ENCODE measurements at places on chromosomes 7 and 10.
A peak's percentile ranks its signal among the peaks of the same experiment; 100 is the strongest.

DNA sequence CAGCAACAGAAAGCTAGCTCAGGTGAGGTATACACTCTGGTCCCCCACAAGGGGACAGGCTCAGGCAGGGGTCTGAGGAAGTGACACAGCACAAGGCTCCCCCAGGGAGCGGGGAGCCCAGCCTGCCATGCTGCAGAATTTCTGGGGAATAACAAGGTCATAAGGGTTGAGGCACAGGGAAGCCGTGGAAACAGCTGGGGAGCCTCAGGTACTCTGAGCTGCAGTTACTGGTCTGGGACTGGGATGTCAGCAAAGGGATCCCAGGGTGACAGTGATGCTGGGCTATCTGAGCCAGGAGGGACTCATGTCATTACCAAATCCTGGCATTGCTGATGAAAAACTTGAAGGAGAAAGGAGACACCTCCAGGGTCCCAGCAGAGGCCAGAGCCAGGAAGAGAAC, 64.4 kb upstream of the NANOS1 start:
- no peak for DNase-seq

- no peak for DNase-seq
Measured at GRCh38 chr7:157684157-157684908, 347.5 kb downstream of the DNAJB6 start.

GRCh38 chr10:43865265-43866135, 216.8 kb upstream of the ZNF32 start:
- DNase-seq, result no peak

- no peak for DNase-seq
Measured at GRCh38 chr10:80924063-80924952, 386.6 kb downstream of the SH2D4B start.

GRCh38 chr7:1065585-1066241, 21.4 kb downstream of the GPR146 start:
- DNase-seq, result peak; percentile 50

- DNase-seq, result no peak
Measured at GRCh38 chr7:133861876-133862275, 265.3 kb upstream of the LRGUK start.

DNA sequence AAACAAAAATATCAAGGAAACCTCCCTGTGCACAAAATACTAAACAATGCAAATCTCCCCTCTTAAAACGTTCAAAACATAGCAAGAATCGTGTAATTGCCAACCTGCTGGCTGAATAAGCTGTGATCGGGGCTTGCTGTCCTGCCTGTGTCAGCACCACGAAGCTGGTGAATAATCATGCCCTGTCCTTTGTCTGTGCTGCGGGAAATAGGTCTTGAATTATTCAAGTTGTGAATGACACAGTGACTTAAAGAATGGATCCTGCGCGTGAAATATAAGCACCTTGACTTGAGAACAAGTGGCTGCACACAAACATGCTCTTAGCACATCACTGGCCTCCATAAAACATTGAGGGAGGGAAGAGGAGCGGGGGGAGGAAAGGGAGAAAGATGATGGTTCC, 130.2 kb downstream of the OAT start:
- no peak for DNase-seq

DNA sequence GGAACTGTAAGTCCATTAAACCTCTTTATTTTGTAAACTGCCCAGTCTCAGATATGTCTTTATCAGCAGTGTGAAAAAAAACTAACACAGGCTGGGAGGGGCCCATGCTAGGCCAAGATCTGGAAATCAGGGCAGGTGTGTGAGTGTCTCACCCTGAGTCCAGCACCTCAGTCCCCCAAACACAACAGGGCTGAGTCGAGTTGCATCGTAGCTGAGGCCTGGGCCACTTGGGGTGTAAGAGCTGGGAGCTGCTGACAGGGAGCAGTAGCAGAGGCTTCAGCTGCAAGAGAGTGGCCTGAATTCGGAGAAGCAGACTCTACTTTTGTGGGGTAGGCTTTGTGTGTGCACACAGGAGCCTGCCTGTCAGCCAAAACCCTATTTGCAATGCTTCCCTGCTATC, 553.1 kb downstream of the PTPRN2 start:
- DNase-seq, result no peak

GRCh38 chr10:46556515-46557318, at the start of gene GPRIN2:
GPRIN2 (minus strand) TSS chr10:46556658; CDS start chr10:46550736, 5,922 bp downstream.
- no peak for DNase-seq

DNA sequence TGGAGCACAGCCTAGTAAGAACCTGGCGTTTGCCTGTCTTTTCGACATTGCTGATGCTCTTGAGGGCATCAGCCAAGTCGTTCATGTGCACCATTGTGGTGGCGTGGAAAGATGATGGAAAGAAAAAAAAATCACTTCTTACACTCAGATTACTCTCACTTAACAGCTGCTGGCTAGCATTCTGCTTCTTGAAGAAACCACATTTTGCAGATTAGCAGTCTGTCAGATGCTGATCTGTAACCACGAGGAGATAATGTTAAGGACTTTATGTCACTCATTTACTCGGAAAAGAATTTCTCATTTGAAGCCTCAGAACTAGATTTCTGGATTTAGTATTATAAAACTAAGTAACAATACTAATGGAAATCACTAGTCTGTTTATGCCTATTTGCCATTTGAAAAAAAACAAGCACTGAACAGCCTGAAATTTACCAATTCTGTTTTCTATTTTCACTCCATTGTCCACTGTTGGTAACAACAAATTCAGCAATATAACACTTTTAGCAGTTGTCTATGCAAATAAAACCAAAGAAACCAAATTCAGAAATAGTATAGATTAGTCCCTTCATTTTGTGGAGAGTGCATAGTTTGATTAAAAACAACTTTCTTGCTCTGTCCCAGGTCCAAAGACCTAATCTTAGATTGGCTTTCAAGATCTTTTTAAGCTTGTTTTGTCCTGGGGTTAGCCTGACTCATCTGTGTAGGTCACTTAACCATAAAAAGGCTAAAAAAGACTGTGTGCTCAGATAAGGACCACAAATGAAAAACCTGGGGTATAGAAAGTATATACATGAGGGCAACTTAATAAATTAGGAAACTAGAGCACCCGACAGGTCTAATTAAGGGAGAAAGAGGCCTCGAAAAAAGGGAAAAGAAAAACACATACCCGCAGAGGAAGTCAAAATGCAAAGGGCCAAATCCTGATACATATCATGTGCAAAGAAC, 67.5 kb downstream of the NT5C2 start:
- no peak for DNase-seq

- no peak for DNase-seq
Measured at GRCh38 chr7:1757601-1758000, 87.5 kb downstream of the ELFN1 start.

DNA sequence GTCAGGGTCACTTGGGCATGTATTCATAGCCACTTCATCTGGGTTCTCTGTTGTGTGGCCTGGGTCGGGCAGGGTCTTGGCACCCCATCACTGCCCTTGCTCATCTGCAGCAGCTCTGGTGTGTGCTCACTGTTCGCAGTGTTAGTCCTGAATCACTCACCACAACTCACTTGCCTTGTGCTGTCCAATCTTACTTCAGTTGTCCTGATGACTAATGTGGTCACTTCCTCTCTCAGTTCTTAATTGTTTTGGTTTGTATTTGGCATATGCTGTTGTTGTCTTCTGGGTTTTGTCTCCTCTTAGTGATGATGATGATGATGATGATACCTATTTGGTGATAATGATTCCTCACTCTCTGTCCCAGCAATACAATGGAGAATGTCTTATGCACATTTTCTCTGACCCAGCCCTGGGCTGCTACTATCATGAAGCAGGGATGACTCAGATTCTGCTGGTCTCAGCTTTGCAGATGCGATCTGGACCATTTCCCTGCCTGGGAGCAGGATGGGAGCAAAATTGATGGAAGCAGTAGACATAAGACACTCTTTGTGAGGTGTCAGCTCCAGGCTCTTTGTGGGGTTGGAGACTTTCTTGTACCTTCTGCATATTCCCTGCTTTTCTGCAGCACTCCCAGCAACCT, 17.0 kb downstream of the ADRA2A start:
- DNase-seq, result no peak

DNA sequence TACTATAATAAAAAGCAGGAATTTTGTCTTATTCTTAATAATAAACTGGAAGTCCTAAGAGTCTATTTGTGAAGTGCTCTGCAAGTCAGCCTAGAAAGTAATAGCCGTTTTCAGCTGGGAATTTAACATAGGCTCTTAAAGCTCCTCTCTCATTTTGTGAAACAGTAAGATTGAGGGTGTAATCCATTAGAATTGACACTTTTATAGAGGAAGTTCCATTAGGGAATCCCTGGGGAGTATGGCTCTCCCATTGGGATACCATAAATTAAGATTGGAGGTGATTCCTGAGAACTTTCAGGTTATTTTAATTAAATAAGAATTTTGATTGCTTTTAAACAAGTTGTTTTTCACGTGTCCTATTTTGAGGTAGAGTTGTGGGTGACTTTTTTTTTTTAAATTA, 68.0 kb downstream of the EXOC4 start:
- DNase-seq, result no peak

DNA sequence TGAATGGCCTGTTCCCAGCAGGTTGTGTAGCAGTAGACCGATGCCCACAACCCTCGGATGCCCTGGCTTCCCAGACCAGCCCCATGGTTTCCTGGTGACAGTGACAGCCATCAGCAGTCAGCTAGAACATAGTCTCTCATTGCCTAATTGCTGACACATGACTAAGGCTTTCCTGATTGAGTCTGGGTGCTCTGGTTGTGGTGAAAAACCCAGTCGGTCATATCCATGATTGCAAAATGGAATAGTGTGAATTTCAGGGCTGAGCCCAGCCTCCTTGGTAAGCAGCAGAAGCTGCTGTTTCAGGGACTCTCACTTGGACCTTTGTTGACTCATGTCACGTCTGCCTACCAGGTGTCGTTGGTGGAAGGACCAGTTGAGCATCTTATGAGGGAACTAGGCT, 36.6 kb downstream of the POR start:
- DNase-seq, result no peak

DNA sequence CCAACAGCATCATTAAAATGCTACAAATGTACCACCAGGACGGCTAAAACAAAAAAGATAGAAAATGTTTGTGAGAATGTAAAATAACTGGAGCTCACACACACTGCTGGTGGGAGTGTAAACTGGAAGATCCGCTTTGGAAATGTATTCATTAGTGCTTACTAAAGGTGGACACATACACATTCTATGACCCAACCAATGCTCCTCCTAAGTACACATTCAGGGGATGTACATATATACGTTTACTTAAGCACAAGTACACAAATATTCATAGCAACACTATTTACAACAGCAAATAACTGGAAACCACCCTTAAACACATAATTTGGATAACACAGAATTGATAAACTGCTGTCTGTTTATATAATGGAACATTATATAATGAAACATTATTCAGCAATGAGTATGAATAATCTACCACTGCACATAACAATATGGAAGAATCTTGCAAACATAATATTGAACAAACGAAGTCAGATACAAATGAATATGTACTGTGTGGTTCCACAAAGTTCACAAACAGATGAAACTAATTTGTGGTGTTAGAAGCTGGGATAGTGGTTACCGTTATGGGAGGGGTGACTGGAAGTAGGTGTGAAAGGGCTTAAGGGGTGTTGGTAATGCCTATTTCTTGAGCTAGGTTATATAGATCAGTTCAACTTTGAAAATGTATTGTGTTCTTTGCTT, 52.1 kb downstream of the STRA8 start:
- DNase-seq, result no peak

GRCh38 chr7:82507976-82508677, 64.5 kb upstream of the CACNA2D1 start:
- no peak for DNase-seq

GRCh38 chr7:17054206-17054605, 172.4 kb upstream of the AGR3 start:
- no peak for DNase-seq

DNA sequence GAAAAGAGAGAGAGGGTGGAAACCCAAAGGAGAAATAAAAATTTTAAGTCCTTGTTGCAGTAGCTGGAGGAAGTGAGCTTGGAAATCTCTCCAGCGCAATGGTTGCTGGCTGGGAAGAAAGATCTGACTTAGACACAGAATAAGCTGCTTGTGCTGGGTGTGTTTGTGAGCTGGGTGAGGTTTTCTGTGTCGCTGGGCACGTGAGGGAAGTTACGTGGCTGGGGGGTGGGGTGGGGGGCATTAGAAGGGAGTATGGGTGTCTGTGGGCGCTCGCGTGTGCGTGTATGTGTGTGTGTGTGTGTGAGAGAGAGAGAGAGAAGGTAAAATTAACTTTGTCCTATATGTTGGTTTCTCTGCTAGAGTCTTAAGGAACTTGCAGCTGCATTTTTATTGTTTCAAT, 11.6 kb downstream of the TCF7L2 start:
- no peak for DNase-seq

GRCh38 chr10:70576803-70577517, 25.6 kb downstream of the PRF1 start:
- DNase-seq, result no peak

DNA sequence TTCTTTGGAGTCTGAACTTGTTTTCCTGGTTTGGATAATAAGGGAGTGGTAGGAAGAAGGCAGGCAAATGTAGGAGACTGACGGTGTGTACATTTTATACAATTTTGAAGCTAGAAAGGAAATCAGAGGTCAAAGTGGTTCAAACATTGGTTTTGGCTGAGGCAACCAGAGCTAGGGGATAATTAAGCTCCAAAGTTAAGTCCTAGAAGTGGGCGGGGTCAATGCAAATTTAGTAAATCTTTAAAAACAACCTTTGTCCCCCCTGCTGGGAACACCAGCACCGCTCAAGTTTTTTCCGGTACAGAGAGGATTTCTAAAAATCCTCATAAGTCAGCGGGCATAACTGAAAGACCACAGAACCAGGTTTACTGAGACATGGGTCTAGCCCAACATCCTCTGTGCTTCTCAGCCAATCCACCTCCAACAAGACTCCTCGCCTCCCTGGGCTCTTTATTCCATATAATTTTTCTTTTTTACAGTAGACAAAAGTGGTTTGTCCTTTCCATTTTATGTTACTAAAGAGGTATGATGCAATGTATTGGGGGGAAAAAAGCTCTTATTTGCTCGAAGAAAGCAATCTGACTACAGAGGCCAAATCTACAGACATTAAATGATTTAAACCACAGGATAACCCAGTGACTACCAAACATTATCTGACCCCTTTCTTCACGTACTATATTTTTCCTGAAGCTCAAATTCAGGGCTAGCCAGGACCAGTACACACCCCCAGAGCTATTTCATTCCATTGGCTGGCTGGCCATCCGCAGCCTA, 1.6 kb downstream of the GLUD1 start:
- DNase-seq, result no peak

DNA sequence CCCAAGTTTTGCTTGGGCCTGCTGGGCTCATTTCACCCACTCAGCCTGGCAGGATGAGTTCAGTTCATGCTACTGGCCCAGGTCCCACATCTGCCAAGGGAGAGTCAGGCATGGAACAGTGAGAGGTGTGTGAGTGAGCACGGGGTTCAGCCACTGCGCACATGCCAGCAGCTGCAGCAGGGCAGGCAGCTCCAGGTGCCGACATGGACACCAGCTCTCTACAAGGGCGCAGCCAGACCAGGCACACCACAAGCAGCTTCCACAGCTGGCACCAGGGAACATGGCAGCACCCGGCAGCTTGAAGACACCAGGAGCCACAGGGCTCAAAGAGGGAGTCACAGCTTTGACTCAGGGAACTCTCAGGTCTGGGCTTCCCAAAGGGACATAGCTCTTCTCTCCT, 938.0 kb downstream of the SORCS3 start:
- DNase-seq, result no peak

- DNase-seq, result no peak
Measured at GRCh38 chr10:49005270-49005669, 65.6 kb upstream of the LRRC18 start.

All from stimulated activated CD8-positive, alpha-beta memory T cell treated with anti-CD3 and anti-CD28 coated beads, Interleukin-15, amount 100 ng/mL, for 4 hours (primary cell).